T-cell (primary cell): ENCODE measurements at places on chromosomes 6 and 20. TPM values are rescaled to one million over a fixed set of nuclear protein-coding genes. Genes with fewer than 3 reads are reported as not detected.

REPS1 gene
- 43.6 TPM for total RNA-seq

NRN1 gene
- total RNA-seq = 0.33 TPM

DNA sequence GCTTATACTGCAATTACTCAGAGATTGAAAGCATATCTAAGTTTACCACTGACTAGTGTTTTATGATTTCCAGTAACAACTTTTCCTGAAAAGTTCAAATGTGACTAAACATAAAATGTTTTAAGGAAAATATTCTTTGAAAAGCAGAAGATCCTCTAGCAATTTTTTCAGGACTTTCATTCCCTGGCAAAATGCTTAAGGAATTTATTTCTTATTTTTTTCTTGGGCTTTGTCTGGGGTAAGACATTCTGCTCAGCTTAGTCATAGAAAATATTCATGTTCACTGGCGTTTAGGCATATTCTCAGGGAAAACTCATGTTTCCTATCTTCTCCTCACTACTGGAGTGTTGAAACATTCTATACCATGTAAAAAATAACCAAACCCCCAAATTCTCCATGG lies 235.3 kb upstream of the CEP162 start:
- H3K27me3 ChIP-seq = no peaks in the 10 kb centered on the region
- H3K27ac ChIP-seq = no peak overlapping the region
- H3K4me1 ChIP-seq = no peaks in the 10 kb centered on the region

DNA sequence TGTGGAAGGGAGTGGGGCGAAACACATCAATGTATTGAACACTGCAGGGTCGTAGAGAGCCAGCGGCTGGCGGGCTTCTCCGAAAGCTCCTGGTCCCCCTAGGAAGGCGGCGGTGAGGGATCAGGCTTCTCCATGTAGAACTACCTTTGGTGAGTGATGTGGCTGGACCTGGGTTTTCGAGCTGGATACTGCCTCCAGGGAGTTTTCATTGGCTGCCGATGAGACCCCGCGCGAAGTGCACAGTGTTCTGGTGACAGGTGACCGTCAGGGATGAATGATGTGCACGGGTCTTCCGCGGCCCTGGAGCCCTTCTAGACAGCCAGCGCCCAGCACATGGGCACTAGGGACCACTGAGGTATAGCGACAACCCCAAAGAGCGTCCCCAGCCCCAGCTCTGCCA lies 16.4 kb downstream of the ABT1 start:
- DNase-seq = no peak
- H3K36me3 ChIP-seq = no peaks in the 10 kb centered on the region
- peaks cover 2% of the 10 kb centered on the region for H3K4me1 ChIP-seq
- H3K27ac ChIP-seq = no peak overlapping the region
- no peak overlapping the region for H3K4me3 ChIP-seq

DNA sequence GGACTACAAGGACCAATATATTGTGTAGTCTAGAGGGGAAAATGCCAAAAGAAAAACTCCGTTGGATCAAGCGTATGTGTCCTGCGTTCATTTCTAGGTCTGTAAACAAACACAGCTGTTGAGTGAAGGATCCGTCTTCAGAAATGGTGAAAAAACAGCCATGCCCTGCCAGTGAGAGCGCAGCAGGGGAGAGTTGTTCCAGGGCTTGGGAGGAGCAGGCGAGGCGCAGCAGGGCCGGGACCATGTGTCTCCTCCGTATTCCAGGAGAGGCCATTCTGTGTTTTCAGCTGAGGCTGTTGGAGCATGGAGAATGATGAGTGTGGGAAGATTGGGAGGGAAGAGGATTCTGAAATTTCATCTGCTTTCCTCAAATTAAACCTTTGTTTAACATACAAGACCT lies 38.0 kb downstream of the BMP6 start:
- DNase-seq = no peak
- H3K27me3 ChIP-seq = peaks cover 5% of the 10 kb centered on the region
- H3K36me3 ChIP-seq = no peaks in the 10 kb centered on the region
- no peak overlapping the region for H3K27ac ChIP-seq
- no peaks in the 10 kb centered on the region for H3K4me1 ChIP-seq
